Transverse colon (tissue), 4 donors: ENCODE measurements at places on chromosomes 4 and X. TPM values are rescaled to one million over a fixed set of nuclear protein-coding genes. Genes with fewer than 3 reads are reported as not detected.

GRCh38 chr4:27081675-27082586 is 221.3 kb downstream of the STIM2 start:
- H3K36me3 ChIP-seq, result no peaks in the 10 kb centered on the region
- no peak overlapping the region for H3K4me3 ChIP-seq
- H3K27me3 ChIP-seq, result peaks cover 38% of the 10 kb centered on the region
- H3K27ac ChIP-seq, result no peak overlapping the region
- DNase-seq, result no peak

- H3K4me1 ChIP-seq, result no peaks in the 10 kb centered on the region
- H3K4me3 ChIP-seq, result no peak overlapping the region
- no peak overlapping the region for H3K27ac ChIP-seq
- no peaks in the 10 kb centered on the region for H3K36me3 ChIP-seq
- no peaks in the 10 kb centered on the region for H3K27me3 ChIP-seq
These were observed 1.6 kb upstream of the GRIPAP1 start for GRCh38 chrX:49003696-49004095.

DNA sequence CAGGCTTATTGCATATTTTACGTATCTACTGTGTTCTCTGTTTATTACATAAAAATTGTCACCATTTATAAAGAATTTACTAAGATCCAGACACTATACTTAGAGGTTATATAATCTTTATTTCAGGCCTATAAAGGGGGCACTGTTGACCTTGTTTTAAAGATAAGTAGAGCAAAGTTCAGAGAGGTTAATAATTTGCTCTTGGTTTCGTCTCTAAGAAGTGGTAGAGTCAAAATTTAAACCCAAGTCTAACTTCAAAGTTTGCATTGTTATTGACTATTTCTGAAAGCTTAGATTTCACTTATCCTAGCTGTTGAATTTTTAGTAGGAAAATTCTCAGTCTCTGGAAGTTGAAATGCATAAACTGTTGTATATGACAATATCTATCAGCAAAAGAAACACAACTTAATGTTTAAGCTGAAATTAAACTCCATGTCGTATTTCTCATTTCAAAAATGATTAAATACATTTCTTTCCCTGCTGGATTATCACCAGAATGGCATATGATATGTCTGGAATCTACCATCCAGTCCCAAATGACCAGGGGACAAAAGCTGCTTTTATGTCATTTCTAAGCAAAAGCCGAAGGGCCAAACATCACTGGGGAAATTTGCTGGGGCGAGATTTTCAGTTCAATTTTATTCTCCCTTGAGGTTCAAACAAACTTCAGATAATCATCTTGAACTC is 138.4 kb downstream of the SLC7A11 start:
- no peak for DNase-seq
- no peak overlapping the region for H3K4me3 ChIP-seq
- H3K27ac ChIP-seq, result no peak overlapping the region
- no peaks in the 10 kb centered on the region for H3K27me3 ChIP-seq
- no peaks in the 10 kb centered on the region for H3K36me3 ChIP-seq

- no peak overlapping the region for H3K27ac ChIP-seq
- no peaks in the 10 kb centered on the region for H3K27me3 ChIP-seq
- H3K4me3 ChIP-seq, result no peak overlapping the region
- no peak for DNase-seq
These were observed 19.3 kb downstream of the TSPAN5 start for GRCh38 chr4:98639108-98639507.

GRCh38 chr4:85557016-85557901 is 82.3 kb downstream of the ARHGAP24 start:
- DNase-seq, result no peak
- no peaks in the 10 kb centered on the region for H3K27me3 ChIP-seq
- no peaks in the 10 kb centered on the region for H3K4me1 ChIP-seq
- H3K4me3 ChIP-seq, result no peak overlapping the region
- H3K27ac ChIP-seq, result no peak overlapping the region

GRCh38 chr4:98891478-98892337 is 37.2 kb downstream of the EIF4E start:
- no peak for DNase-seq
- no peaks in the 10 kb centered on the region for H3K27me3 ChIP-seq
- H3K4me3 ChIP-seq, result no peak overlapping the region

DNA sequence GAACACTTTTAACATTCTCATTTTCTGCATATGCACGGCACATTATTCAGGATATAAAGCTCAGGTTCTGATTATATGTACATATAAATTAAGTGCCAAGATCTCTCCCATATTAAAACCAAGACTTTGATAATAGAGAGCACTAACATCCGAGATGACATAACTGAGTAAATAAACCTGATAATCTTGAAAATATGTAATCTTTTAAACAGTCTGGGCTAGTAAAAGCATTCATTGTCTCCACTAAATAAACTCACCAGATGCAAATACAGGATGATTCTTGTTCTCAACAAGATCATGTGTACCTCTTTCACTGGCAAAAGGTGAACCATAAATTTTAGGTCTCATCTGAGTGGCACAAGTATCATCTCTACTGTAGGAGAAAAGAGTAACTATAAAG is 942.2 kb downstream of the TRAM1L1 start:
- H3K4me1 ChIP-seq, result no peaks in the 10 kb centered on the region
- DNase-seq, result no peak
- no peak overlapping the region for H3K4me3 ChIP-seq

DNA sequence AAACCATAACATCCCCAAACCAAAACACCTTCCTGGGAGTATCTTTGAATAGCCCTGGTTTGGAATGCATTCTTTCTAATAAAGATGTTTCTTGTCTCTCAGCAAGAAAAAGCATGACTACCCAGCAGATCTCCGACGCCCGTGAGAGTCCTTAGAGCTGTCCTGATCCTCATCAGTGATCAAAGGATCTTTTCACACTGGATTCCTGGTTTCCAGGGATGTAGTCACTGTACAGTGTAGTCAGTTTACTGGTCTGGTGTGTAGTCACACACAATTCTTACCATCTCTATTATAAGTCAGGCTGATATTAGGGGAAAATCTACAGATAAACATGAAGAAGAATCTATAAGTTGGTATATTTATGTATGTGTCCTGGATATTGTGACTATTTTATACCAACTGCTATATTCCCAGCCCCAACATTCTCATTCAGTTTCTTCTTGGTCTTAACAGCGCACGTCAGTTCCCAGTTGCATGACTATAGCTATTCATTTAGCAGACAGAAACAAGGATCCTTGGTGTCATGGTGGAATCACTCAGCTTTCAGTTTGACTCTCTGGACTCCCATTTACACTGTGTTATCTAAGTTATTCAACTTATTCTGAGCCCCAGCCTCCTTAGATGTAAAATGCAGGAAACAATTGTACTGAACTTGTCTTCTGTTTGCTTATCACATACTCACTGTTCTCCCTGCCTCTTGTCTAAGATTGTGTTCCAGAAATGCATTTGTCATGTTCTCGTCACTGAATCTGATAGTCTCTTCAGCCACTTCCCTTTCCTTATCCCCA is 68.3 kb downstream of the SLIT2 start:
- H3K27ac ChIP-seq, result no peak overlapping the region
- H3K36me3 ChIP-seq, result no peaks in the 10 kb centered on the region
- no peaks in the 10 kb centered on the region for H3K27me3 ChIP-seq
- DNase-seq, result no peak
- no peak overlapping the region for H3K4me3 ChIP-seq

DNA sequence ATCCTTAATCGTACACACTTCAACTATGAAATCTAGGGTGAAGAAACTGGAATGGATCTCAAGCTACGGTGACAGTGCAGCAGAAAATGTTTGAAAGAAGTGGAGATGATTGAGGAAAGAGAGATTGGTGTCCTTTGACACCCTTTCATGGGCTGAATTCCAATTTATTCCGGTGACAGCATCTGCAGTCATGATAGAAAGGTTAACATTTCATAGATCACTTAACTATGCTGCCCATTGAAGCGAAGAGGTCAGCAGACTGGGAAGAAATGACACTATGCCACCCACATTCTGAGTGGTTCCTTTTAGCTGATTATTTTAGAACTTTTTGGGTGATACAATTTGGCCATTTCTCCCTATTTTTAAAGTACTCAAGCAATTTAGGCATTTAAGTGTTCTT is 82.3 kb downstream of the DNAAF6 start:
- DNase-seq, result no peak
- no peaks in the 10 kb centered on the region for H3K4me1 ChIP-seq
- H3K4me3 ChIP-seq, result no peak overlapping the region
- H3K27ac ChIP-seq, result no peak overlapping the region
- H3K27me3 ChIP-seq, result no peaks in the 10 kb centered on the region
- no peaks in the 10 kb centered on the region for H3K36me3 ChIP-seq

DNA sequence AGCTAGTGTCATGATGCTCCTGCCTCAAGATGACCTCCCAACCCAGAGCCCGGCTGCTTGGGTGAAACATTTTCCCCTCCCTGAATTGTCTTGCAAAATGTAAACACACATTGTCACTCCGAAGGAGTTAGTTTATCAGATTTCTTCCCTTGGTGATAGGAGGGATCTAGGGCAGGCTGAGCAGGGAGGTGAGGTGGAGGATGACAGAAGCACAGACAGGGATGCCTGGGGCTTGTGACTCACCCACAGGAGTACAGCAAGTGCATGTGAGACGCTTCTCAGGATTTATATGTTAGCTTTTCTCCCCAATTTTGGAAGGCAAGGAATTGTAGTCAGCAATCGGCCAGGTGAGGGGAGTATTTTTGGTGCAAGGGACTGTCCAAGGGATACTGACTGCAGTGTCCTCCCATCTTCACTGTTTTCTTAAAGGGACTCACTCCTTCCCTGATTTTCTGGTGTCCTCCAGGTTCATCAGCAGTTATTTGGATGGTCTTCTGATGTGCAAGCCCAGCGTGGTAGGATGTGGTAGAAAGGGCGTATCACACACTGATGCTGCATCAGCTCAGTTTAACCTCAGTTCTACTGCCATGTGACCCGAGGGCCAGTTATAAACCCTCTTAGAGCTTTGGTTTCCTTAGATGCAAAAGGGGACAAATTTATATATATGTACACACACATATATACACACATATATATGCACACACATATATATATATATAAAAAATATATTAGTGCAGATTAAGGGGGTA is 46.2 kb upstream of the IGFBP7 start:
- H3K4me1 ChIP-seq, result no peaks in the 10 kb centered on the region
- H3K36me3 ChIP-seq, result no peaks in the 10 kb centered on the region
- H3K4me3 ChIP-seq, result no peak overlapping the region
- no peaks in the 10 kb centered on the region for H3K27me3 ChIP-seq
- DNase-seq, result no peak

DNA sequence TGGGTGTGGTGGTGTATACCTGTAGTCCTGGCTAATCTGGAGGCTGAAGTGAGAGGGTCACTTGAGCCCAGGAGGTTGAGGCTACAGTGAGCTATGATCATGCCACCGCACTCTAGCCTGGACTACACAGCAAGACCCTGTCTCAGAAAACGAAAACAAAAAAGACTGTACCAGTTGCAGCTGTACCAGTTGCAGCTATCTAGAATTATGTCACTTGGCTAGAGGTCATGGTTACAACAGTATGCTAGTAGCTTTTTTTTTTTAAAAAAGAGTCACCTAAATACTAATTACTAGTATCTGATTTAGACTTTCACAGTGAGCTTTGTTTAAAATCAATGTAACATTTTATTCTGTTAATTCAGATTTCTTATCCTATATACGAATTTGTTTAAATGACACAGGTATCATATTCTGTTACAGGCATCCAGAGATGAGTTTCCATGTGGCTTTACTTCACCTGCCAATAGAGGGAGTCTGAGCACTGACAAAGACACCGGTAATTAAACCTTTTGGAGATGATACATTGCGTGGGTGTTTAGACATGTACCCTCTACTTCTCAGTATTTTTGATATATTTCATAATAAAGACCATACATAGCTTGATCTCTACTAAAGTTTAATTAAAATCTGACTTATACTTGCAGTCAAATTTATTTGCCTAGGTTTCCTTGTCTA is 100.2 kb upstream of the IL13RA1 start:
- H3K27ac ChIP-seq, result no peak overlapping the region
- H3K4me3 ChIP-seq, result no peak overlapping the region
- no peaks in the 10 kb centered on the region for H3K27me3 ChIP-seq
- no peak for DNase-seq
- no peaks in the 10 kb centered on the region for H3K36me3 ChIP-seq

DNA sequence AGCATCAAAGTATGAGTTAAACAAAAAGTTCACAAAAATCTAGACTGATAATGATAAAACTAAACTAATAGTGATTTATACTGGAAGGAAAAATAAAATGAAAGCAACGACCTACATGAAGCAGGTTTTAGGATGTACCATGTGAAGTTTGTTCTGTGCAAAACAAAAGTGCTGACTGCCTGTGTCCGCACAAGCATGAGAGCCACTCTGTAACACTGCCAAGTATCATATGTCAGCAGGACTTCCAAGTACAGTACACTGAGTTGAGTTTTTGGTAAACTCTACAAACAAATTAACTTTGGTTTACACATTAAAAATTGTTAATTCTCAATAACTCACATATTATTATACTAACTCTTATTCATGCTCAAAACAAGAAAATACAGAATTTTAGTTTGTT is 459.0 kb downstream of the PDGFC start:
- no peak overlapping the region for H3K27ac ChIP-seq
- H3K4me3 ChIP-seq, result no peak overlapping the region
- no peaks in the 10 kb centered on the region for H3K36me3 ChIP-seq
- H3K4me1 ChIP-seq, result no peaks in the 10 kb centered on the region

DNA sequence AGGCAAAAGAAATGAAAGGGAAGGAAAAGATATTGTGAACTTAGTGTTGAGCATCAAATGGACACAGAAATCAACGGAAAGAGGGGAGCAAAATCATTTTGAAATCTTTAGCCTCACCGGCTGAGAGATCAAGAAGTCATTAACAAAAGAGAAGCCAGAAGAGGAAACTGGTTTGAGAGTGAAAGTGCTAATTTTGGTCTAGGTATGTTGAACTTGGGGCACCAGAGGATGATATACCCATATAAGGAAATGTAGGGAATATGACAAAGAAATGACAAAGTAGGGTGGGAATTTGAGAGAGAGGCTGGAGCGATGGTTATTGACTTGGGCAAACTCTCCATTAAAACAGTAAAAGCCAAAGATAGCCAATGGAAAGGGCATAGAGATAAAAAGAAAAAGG is 183.4 kb upstream of the ATOH1 start:
- no peak overlapping the region for H3K4me3 ChIP-seq
- DNase-seq, result no peak
- no peak overlapping the region for H3K27ac ChIP-seq

- peak overlapping the region; percentile 55 for H3K27ac ChIP-seq
- no peaks in the 10 kb centered on the region for H3K36me3 ChIP-seq
- DNase-seq, result no peak
These were observed 215.0 kb upstream of the GIMD1 start for GRCh38 chr4:106583567-106583966.

- H3K36me3 ChIP-seq, result no peaks in the 10 kb centered on the region
- no peak overlapping the region for H3K4me3 ChIP-seq
- no peak overlapping the region for H3K27ac ChIP-seq
- DNase-seq, result no peak
These were observed 88.4 kb upstream of the SLC34A2 start for GRCh38 chr4:25567253-25567652.

Gene F11
- not detected for total RNA-seq

Gene DRP2
- 0.82 TPM for total RNA-seq

Gene TAF7L
- total RNA-seq, result 0.64 TPM

Gene GPR143
- total RNA-seq, result 1.6 TPM

Gene HSFX3
- not detected for total RNA-seq

Gene UFSP2
- 48.4 TPM for total RNA-seq
